Foreskin keratinocyte (primary cell): ENCODE measurements at places on chromosomes 1 and 21. TPM values are rescaled to one million over a fixed set of nuclear protein-coding genes. Genes with fewer than 3 reads are reported as not detected.

GRCh38 chr1:233025157-233025556 lies 74.7 kb downstream of the NTPCR start:
- DNase-seq: no peak

CTXND2 gene
- polyA plus RNA-seq: not detected in 2 replicates

NMNAT2 gene
- 0.09 and 0.10 TPM in 2 replicates for polyA plus RNA-seq

- no peak for DNase-seq
Measured at GRCh38 chr1:54173681-54174080, 20.9 kb upstream of the CDCP2 start.

MEX3A gene
- 3.4 TPM in 2 replicates for polyA plus RNA-seq

- peak; percentile 19 for DNase-seq
Measured at GRCh38 chr1:63615768-63616420, 22.7 kb downstream of the PGM1 start.

- no peak for DNase-seq
Measured at GRCh38 chr1:228090613-228091081, 8.1 kb downstream of the ARF1 start.

GRCh38 chr1:19512545-19512944 lies 27.2 kb upstream of the CAPZB start:
- no peak for DNase-seq

DNA sequence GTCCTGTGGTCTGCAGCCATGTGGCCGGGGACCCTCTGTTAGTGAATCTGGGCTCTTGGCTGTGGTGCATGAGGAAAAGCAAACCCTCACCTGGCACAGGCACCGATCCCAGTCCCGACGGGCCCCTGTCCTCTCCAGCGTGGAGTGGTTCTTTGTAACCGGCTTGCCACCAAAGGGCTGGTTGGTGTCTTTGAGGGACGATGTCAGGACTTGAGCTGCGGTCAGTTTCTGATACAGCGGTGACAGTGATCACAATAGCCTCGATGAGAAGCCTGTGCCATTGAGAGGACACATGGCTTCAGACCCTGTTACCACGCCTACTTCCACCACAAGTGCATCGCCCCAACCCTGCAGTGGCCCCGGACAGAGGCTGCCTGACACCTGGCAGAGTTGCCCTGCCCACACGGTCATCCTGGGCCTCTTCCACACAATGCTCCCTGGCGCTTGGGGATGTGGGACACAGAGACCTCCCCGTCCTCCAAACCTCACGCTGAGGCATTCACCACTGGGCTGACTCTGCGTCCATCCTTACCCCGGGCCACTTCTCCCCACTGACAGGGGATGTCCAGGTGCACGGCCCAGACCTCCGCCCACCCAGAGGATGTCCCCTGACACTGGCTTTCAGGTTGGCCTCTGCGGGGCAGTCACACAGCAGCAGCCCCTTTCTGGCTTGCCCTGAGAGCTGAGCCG lies 18.8 kb upstream of the ACTRT2 start:
- no peak for DNase-seq

- no peak for DNase-seq
Measured at GRCh38 chr1:49213301-49213700, 436.6 kb upstream of the BEND5 start.

LCE2C gene
- polyA plus RNA-seq: 0.19 and 0.58 TPM in 2 replicates

B3GALT2 gene
- not detected in 2 replicates for polyA plus RNA-seq

RHCE gene
- polyA plus RNA-seq: 0.12 TPM in 1 of 2 replicates, not detected in the other

COL9A2 gene
- 26.6 and 48.6 TPM in 2 replicates for polyA plus RNA-seq

DNA sequence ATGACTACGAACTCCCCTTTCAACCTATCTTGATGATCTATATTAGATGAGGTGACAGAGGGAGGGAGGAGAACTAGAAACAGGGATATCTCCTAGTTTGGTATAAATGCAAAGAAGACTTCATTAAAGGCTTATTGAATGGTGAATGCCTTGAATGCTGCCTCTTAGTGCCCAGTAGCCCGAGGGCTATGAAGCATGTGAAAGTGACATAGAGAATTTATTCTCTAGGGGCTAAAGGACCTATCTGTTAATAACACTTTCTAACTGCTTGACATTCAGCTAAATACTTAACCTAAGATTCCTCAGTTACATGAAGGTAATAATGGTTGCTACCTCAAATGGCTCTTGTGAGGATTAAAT lies 764.1 kb downstream of the LTN1 start:
- no peak for DNase-seq

DNA sequence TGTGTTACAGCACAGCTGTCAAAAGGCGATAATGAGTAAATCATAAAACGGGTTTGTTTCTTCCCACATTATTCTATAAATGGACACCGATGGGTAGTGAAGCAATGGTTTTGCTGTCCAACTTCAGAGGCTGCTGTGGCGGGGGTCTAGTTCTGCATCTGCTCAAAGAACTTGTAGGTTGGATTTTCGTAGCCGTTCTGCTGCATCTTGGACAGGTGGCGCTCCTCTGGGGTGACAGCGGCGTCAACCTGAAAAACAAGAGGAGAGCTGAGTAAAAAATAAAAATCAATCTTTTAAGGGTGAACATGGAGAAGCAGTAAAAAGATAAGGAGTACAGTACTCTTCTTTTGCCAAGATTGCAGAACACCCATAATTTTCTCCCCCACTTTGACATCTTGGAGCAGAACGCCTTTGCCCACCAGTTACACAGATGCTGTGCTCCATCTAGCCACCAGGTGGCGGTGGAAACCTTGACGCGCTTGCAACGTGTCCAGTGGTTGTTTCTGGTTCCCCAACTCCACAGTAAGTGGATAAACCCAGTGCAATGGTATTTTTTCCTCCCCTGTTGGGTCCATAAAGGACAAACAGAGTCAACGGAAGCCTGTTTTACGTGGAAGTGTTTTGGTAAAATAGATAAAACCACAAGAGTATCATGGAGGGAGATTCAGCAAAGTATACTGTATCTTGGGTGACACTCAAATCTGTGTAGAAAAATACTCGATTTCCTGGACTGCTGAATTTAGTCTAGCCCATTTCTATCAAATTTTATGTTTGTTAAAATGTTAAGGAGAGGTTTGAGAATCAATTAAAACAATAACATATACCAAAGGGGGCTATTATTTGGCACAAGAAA lies 147.0 kb downstream of the GABPA start:
- no peak for DNase-seq

GRCh38 chr1:115118611-115119010 lies 29.3 kb upstream of the TSPAN2 start:
- peak; percentile 23 for DNase-seq

SIK1 gene
- polyA plus RNA-seq: 0.67 and 11.0 TPM in 2 replicates

- DNase-seq: peak; percentile 64
Measured at GRCh38 chr1:29122682-29123052, 1.0 kb downstream of the TMEM200B start.

GRCh38 chr1:56933161-56933560 lies 32.7 kb downstream of the C8B start:
- DNase-seq: no peak

DNA sequence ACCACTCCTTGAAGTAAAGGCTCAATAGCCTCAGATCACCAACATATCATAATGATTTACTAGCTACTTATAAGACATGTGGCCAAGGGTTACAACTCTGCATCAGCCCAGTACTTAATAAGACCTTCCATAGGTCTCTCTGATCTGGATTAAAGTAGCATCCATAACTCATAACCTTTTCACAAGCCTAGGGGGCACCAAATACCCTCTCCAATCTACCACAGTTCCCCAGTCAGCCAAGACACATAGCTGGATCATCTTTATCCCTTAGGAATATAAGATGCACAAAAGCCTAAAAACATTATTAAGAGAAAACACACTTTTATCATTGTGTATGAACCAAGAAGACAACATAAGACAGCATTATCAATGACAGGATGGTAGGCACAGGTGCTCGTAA lies 22.1 kb downstream of the SSX2IP start:
- DNase-seq: no peak

GRCh38 chr1:16224472-16224871 lies 12.0 kb upstream of the ARHGEF19 start:
- DNase-seq: no peak

DNA sequence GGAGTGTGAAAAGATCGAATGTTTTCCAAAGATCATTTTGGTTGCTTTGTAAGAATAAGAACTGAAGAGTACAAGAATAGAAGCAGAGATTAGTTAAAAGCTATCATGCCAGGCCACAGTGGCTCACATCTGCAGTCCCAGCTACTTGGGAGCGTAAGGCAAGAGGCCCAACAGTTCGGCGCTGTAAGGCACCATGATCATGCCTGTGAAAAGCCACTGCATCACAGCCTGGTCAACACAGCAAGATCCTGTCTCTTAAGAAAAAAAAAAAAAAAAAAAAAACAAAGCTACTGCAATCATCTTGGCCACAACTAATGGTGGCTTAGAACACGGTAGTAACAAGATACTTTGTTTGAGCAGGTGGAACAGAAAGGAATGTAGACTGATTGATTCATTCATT lies 116.2 kb downstream of the EIF4G3 start:
- DNase-seq: no peak

- no peak for DNase-seq
Measured at GRCh38 chr1:24751833-24752232, 6.6 kb downstream of the CLIC4 start.

NCAM2 gene
- not detected in 2 replicates for polyA plus RNA-seq

PLA2G2F gene
- 0.06 TPM in 1 of 2 replicates, not detected in the other for polyA plus RNA-seq

- DNase-seq: no peak
Measured at GRCh38 chr1:1989789-1990188, 13.8 kb downstream of the CFAP74 start.

SH2D2A gene
- 13.7 and 17.3 TPM in 2 replicates for polyA plus RNA-seq

GRCh38 chr1:57549300-57549699 lies 125.4 kb upstream of the DAB1 start:
- DNase-seq: no peak

CD1B gene
- not detected in 2 replicates for polyA plus RNA-seq

PAQR6 gene
- 1.1 and 1.8 TPM in 2 replicates for polyA plus RNA-seq

- no peak for DNase-seq
Measured at GRCh38 chr1:73901738-73902137, 296.2 kb downstream of the LRRIQ3 start.

DNA sequence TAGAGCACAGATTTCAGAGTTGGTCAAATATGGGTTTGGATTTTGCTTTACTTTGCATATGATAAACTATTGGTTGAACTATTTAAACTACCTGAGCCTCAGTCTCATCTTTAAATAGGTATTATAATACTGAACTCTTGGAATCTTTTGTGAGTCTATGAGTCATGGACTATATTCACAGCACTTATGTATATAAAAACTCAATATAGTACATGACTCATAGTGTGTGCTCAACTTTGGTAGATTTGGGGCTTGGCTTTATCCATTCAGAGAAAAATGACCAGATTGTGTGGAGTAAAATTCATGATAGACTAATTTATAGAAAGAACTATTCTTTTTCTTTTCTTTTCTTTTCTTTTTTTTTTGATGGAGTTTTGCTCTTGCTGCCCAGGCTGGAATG lies 28.7 kb downstream of the FCRL3 start:
- peak; percentile 13 for DNase-seq

ALG14 gene
- polyA plus RNA-seq: 3.9 and 6.8 TPM in 2 replicates

- DNase-seq: no peak
Measured at GRCh38 chr1:41768583-41768982, 150.1 kb downstream of the HIVEP3 start.

DNA sequence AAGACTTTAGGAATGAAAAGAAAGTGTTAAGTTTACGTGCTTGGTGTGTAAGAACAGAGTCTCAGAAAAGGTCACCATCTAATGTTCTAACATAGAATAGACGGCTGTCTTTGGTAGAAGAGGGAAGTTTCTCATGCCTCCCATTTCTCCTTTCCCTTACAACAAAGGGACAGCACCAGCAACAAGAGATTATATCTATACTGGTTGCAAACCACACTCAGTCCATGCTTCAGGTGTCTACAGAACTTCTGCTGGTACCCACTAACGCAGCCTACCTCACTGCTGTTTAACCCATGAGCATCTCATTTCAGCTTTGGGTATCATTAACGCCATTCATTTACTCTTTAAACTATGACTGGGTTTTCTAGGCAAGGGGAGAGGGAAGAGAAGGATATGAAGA lies 9.2 kb upstream of the ITPKB start:
- DNase-seq: no peak

SLC5A9 gene
- polyA plus RNA-seq: not detected in 2 replicates

DNA sequence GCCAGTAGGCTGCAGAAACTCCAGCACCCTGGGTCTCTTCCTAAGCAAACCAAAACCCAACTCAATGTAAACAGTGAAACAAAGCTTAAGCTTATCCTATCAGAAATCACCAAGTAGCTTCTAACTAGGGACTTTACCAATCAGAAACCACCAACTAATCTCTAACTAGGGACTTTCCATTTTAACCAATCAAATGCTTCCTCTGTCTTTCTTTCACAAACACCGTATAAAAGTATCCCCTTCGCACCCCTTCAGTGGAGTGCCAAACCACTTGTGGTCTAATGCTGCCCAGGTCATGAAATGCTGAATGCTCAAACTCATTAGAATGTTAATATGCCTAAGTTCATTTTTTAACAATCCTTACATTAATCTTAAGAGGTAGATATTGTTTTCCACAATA lies 250.5 kb upstream of the DUSP10 start:
- DNase-seq: no peak

DNA sequence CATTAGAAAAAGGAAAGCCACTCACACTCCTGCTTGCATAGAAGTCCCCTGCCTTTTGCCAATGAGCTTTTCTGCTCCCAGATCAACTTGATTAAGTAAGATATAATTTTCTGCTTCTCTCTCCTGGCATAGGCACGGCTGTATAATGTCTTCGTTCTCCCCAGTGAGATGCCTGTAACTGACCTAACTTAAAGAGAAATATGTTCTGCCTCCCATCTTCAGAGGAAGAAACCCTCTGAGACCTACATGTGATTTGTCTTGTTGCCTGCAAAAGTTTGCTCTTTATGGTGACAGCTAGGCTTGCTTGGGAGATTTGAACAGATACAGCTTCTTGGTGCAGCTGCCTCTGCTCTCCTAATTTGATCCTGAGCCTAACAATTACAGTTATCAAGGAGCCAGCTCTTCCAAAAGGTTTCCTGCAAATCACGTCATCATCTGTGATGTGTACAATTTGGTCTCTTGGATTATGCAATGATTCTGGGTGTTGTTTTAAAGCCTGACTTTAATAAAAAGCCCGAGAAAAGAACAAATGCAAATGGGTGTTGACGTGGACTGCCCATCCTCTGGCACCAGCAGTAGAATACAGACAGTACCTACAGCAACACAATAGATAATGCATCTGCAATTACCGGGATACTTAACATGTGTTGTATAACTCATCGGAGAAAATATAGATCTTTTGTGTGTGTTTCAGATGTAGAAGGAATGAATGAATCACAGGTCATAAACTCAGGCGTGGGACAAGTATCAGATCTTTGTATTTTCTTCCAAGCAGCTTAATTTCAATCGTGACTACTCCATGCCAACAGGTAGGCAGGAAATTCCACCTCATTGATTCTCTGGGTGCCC lies 76.2 kb upstream of the KAZN start:
- peak; percentile 95 for DNase-seq

DNA sequence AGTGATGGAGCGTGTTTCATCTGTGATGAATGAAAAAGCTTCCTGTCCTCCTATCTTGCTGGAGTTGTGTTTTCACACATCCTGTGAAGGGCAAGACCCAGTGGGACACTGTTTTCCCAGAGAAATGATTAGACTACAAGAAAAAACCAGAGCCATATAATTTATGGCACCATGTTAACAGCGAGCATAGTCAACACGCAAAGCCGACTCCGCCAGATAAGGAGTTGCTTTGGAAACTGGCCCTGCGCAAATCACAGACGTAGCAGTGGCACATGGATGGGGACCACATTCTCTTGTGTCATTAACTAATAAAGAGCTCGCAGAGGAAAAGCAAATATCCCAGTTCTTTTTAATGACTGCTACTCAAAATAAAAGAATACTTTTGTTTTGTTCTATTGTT lies 471.2 kb upstream of the RUNX1 start:
- DNase-seq: no peak

- DNase-seq: no peak
Measured at GRCh38 chr1:204295671-204296070, 64.1 kb downstream of the PLEKHA6 start.
